ENCODE measurements at places on chromosomes 6 and 20.
A peak's percentile ranks its signal among the peaks of the same experiment; 100 is the strongest.

GRCh38 chr6:14035071-14035847 is 82.3 kb upstream of the CD83 start:
- no peak for DNase-seq

GRCh38 chr20:22985239-22985778 is 49.8 kb upstream of the SSTR4 start:
- DNase-seq = no peak

- DNase-seq = peak; percentile 65
Measured at GRCh38 chr20:38057351-38057972, 23.9 kb downstream of the RPRD1B start.

GRCh38 chr6:170027647-170028043 is 263.2 kb downstream of the DLL1 start:
- no peak for DNase-seq

- DNase-seq = no peak
Measured at GRCh38 chr6:15063253-15063853, 182.5 kb upstream of the JARID2 start.

GRCh38 chr6:25239498-25239897 is 39.7 kb upstream of the CARMIL1 start:
- DNase-seq = no peak

DNA sequence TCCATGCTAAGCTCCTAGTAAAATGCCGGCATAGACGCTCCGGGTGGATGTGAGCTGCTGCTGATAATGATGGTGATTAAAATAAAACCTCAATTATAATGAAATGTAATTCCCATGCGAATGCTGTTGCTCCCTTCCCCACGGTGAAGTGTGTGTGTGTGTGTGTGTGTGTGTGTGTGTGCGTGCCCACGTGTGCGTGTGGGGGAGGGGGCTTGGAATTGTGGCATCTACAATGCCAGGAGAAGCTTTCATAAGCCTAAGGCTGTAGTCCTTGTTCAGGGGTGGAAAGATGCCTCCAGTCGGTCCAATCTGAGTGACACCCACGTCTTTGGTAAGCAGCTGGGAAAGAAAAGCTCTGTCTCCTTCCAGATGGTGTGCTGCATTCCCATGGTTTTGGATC is 137.9 kb downstream of the CDH26 start:
- no peak for DNase-seq

Data from CD4-positive, alpha-beta T cell treated with Interleukin-6 at 100 ng/mL for 8 hours (primary cell).